Neural crest cell (in vitro differentiated cells): ENCODE measurements at places on chromosomes 13 and 19. TPM values are rescaled to one million over a fixed set of nuclear protein-coding genes. Genes with fewer than 3 reads are reported as not detected.

DNA sequence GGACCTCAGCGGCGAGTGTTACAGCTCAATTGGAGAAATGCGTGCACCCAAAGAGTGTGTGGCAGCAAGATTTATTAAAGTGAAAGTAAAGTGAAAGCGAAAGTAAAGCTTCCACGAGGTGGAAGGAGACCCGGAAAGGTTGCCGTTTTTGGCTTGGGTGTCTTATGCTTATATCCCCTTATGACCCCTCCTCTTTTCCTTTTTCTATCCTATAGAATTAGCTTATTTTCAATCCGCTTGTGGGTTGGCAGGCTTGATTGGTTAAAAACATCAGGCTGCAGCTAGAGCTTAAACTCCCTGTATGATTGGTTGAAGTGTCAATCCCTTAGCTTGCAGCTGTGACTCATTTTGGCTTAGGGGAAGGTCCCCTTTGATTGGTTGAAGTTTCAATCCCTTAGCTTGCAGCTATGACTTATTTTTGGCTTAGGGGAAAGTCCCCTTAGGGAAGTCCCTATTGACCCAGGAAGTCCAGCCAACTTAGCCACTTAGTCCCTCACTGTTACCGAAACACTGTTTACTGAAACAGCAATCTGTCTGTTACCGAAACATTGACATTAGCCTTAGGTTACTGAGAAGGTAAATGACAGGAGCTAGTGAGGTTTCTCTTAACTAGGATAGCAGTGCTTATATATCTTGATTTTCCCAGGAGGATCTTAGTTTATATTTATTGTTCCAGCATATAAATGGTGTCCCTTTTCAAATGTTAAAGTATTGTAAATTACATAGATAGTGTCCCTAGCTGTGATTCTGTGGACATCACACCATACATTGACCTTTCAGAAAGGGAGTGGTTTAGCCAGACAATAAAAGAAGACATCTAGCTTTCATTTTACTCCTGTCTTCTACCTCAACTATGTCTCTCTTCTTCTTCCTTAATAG is 575.8 kb downstream of the DACH1 start:
- peaks cover 8% of the 10 kb centered on the region for H3K4me1 ChIP-seq
- DNase-seq = no peak
- H3K4me3 ChIP-seq = no peak overlapping the region
- H3K27ac ChIP-seq = no peak overlapping the region
- H3K36me3 ChIP-seq = peaks cover 3% of the 10 kb centered on the region

GRCh38 chr13:49838989-49839388 is 46.5 kb upstream of the KPNA3 start:
- no peak overlapping the region for H3K27ac ChIP-seq
- peaks cover 19% of the 10 kb centered on the region for H3K4me1 ChIP-seq
- no peaks in the 10 kb centered on the region for H3K36me3 ChIP-seq
- H3K27me3 ChIP-seq = no peaks in the 10 kb centered on the region
- H3K4me3 ChIP-seq = no peak overlapping the region

DNA sequence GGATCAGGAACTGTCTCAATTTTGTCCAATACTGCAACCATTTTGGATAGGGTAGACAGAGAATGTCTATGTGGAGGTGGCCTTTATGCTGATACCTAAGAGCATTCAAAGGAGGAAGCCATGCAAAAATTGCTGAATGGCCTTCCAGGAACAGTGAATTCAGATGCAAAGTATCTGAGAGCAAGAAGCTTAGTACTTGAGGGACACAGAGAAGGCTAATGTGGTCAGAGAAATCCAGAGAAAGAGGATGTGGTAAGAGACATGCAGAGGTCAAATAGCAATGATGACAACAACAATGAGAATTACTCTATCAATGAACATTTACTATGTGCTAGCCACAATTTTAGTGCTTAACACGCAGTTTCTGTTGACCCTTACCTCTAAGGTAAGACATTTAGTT is 785.6 kb upstream of the KLHL1 start:
- no peaks in the 10 kb centered on the region for H3K27me3 ChIP-seq
- no peak overlapping the region for H3K27ac ChIP-seq
- H3K4me1 ChIP-seq = no peaks in the 10 kb centered on the region
- H3K4me3 ChIP-seq = no peak overlapping the region

DNA sequence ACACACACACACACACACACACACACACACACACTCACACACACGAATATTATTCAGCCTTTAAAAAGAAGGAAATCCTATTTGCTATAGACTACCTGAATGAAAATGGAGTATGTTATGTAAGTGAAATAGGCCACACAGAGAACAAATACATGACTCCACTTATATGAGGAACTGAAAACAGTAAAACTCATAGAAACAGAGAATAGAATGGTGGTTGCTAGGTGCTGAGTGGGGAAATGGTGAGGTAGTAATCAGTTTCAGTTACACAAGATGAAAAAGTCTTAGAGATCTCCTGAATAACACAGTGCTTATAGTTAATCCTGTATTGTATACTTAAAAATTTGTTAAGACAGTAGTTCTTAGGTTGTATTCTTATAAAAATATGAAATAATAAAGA is 8.2 kb downstream of the ZNF677 start:
- DNase-seq = no peak
- H3K27me3 ChIP-seq = no peaks in the 10 kb centered on the region
- H3K27ac ChIP-seq = no peak overlapping the region

The PLK5 gene
- not detected in 2 replicates for total RNA-seq

The ATP5F1D gene
- total RNA-seq = 140 and 141 TPM in 2 replicates

The HSPB6 gene
- 0.37 and 0.64 TPM in 2 replicates for total RNA-seq

The RDH8 gene
- total RNA-seq = not detected in 2 replicates

The CRX gene
- not detected in 2 replicates for total RNA-seq
